ENCODE measurements at places on chromosomes 12 and 14.

- DNase-seq: no peak
Observed at GRCh38 chr12:92378682-92379479, 233.2 kb upstream of the BTG1 start.

- DNase-seq: no peak
Observed at GRCh38 chr12:27252934-27253333, 8.8 kb downstream of the STK38L start.

DNA sequence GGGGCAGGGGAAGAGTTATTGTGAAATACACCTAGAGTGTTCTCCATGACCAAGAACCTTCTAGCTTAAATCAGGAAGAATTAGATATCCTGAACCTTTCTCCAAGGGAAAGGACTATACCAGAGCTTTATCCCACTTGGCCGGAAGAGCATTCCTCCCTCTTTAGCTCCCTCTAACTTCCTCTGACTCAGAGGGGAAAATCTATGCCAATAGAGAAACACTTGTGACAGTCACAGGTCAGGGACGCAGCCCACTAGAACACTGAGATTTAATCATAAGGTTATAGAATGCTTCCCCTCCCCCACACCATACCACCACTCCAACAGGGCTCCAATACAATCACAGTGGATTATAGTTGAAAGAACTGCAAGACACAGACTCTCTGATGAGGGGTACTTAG, 55.4 kb upstream of the RFX4 start:
- DNase-seq: no peak

- no peak for DNase-seq
Observed at GRCh38 chr12:45331552-45331951, 115.7 kb downstream of the ANO6 start.

- DNase-seq: peak; percentile 86
Observed at GRCh38 chr14:73762375-73762822, 48.2 kb upstream of the PNMA1 start.

DNA sequence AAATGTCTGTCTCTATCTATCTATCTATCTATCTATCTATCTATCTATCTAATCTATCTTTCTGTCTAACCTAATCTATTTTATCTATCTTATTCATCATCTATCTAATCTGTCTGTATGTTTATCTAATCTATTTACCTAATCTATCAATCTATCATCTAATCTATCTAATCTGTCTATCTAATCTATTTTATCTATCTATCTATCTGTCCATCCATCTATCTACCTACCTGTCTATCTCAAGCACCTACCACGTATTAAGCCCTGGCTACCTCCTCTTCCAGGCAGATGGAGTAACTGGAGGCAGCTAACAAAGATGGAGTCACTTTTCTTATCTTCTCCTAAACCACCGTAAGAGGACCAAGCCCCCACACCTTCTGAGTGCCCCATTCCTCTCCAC, 5.8 kb downstream of the CD4 start:
- no peak for DNase-seq
